ENCODE measurements at places on chromosomes 4 and X.

DNA sequence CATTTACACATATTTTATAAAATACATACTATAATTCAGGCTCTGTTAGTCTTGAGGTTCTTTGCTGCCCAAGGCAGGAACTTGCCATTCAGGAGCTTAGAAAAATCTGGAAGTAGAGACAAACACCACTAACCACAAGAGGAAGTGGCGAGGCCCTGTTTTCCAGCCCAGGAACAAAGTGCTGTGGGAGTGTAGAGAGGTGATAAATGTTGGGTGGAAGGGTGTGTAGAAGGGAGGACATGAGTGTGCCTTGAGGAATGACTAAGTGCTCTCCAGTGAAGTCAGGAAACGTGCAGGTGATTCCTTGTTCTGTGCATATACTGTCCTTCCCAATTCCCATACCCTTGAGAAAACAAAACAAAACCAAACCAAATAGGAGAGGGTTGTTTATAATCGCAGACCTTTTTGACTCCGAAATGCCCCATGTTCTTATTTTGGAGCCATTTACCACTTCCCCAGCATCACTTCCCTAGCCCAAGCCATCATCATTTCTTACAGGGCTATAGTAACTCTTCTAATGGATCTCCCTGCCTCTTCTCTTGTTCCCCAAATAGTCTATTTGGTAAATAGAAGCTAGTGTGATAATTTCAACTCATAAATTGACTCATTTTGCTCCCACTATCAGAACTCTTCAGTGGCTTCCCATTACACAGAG, 83.2 kb downstream of the GPAT3 start:
- DNase-seq, result peak; percentile 26

DNA sequence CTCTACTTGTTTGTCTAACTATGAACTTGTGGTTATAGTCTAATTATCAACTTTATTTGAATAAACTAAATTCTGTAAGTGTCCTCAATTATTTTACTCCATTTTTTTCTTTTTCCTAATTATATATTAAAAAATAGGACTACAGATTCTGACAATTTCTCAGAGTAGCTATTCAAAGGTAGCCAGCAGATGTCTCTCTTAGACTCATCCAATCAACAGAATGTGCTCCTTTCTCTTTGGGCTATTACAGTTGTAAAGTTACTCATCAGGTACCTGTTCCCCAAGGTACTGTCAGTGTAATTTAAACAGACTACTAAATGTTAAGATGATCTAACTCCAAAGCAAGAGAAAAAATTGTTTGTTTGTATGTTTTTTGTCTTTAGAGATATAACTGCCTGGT, 248.6 kb downstream of the PCDH18 start:
- peak; percentile 5 for DNase-seq

DNA sequence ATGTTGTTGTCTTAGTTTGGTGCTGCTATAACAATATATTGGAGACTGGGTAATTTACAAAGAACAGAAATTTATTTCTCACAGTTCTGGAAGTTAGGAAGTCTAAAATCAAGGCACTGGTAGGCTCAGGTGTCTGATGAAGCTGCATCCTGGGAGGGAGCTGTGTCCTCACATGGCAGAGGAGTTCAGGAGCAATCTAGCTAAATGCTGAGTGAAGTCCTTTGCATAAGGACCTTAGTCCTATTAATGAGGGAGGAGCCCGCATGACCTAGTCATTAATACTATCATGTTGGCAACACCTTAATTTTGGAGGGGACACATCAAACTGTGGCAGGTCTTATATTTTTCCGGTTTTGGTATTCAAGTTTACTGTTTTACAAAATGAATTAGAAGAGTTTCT, 36.0 kb upstream of the NSUN7 start:
- no peak for DNase-seq

DNA sequence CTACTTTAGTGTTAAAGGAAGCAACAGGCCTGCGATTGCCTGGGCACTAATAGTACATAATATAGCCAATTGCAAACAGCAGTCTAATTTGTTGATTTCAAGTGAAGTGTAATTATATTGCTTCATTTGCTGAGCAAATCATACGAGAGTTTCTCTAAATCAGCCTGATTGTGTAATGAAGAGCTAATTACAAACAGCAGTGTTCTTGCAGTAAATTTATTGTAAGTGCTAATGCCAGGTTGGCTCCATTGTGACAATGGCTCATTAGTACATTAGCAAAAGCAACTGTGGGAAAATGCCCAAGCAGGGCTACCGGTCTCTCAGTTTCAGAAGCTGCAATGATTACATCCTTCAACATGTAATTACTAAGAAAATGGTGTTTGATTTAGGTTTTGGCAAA, 591.5 kb downstream of the GALNTL6 start:
- DNase-seq, result no peak

DNA sequence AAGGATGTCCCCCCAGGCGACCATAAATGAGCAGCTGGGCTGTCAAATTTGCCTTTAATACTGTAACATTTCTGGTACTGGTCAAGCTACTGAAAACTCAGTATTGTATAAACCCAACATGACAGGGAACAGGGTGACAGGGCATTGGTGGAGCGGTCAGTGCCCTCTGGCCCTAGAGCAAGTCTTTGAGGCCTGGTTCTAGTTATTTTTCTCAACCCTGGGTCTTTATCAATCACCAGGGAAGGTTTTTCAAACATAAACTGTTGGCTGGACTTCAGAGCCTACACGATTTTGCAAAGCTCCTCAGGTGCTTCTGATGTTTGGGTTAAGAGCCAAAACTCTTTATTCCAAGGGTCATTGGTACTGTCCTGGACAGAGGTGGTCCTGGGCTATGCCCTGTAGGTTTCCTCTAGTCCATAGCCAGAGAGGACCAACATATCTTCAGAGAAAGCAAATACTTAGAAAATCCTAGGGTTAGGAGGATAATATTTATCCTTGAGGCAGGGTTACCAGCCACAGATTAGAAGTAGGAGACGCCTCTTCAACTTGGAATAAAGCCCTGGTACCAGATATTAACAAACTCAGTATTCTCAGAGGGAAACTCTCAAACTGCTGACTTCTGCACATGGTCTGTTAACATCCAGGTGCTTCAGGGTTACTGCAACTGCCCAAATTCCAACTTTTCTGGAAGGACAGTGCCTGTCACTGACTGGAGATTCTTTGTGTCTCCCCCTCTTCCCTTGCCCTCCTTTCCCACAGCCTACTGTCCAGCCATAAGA, 26.7 kb upstream of the ADH7 start:
- no peak for DNase-seq

DNA sequence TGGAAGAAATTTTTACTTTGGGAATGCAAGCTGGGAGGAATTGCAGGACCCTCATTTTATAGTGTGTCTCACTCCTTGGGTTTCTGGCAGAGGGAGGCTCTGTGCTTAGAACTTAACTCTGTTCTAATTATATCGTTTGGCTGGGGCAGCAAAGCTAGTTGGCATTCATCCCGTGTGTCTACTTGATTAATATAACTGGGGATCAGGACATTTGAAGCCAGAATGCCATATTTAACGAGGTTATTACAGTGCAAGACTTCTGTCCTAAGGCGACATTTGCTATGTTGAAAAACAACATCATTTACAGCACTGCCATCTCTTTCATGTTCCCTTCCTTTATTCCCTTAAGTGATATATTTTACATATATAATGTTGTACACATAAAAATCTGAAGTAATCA, 179.1 kb upstream of the TBC1D9 start:
- DNase-seq, result no peak
